Activated T-cell treated with anti-CD3 and anti-CD28 coated beads, Interleukin-2, amount 50 U/mL, for 24 hours (primary cell): ENCODE measurements at places on chromosomes 4 and X.

DNA sequence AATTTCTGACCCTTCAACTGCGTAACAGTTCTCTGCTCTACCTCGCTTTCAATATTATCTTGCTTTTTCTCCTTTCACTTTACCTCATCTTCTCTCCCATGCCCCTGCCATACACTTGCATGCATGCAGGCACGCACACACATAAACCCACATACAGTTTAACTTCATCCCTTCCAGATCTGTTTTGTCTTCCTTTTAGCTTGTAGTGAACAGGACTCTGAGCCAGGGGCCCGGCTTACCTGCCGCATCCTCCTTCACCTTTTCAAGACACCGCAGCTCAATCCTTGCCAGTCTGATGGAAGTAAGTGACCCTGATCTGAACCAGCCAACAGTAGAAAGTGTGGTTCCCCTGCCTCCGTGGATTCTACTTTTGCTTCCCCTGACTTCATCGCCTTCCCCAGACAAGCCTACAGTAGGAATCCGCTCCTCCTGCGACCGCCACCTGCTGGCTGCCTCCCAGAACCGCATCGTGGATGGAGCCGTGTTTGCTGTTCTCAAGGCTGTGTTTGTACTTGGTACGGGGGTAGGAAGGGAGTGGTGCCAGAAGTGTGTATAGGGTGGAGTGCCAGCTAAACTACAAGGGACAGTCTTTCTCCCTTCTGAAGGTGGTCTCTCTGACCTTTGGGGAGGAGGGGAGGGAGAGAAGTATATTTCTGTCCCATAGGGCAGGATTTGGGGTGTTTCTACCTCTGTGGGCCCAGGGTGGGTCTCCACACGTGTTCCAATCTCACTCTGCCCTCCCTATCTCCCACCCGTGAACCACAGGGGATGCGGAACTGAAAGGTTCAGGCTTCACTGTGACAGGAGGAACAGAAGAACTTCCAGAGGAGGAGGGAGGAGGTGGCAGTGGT lies 10.7 kb downstream of the MED12 start:
- DNase-seq: peak; percentile 86

DNA sequence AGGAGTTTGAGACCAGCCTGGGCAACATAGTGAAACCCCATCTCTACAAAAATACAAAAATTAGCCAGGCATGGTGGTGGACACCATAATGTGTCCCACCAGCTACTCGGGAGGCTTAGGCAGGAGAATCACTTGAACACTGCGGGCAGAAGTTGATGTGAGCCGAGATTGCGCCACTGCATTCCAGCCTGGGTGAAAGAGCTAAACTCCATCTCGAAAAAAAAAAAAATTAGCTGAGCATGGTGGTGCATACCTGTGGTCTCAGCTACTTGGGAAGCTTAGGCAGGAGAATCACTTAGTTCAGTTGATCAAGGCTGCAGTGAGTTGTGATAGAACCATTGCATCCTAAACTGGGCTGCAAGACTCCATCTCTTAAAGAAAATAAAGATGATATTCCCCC lies 91.2 kb downstream of the PLS3 start:
- DNase-seq: no peak

DNA sequence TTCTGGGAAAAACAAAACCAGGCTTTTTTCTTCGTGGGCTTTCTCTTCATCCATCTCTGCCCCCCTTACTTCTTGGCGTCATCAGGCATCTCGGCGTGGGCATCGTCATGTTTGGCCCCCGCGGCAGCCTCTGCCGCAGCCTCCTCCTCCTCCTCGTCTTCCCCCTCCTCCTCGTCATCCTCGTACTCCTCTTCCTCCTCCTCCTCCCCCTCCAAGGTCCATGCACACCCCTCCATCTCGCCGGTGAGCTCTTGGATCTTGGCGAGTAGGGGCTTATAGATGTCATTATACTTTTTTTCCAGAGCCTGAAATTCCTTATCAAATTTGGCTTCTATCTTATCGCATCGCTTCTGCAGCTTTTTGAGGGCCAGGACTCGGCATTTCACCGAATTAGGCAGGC lies 488 bp downstream of the NAP1L5 start:
- DNase-seq: peak; percentile 38

GRCh38 chrX:36528661-36529060 lies 479.5 kb upstream of the FAM47C start:
- no peak for DNase-seq

DNA sequence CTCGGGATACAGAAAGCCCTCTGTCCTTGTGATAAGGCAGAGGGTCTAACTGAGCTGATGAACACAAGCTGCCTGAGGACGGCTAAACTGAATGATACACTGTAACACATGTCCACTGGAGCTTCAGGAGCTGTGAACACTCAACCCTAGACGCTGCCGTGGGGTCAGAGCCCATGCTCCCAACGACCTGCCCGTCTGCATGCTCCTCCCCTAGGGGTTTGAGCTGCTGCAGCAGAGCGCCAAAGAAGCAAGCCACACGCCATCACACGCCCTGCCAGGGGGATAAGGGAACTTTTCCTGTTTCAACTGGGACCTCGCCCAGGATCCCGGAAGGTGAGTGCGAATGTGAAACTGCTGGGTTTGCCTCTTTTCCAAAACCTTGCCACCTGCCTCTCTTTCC lies 361.8 kb downstream of the FAT4 start:
- no peak for DNase-seq

GRCh38 chr4:39616651-39617050 lies 22.0 kb downstream of the SMIM14 start:
- DNase-seq: no peak

- DNase-seq: peak; percentile 69
Measured at GRCh38 chrX:9465380-9466123, 694 bp downstream of the TBL1X start.

DNA sequence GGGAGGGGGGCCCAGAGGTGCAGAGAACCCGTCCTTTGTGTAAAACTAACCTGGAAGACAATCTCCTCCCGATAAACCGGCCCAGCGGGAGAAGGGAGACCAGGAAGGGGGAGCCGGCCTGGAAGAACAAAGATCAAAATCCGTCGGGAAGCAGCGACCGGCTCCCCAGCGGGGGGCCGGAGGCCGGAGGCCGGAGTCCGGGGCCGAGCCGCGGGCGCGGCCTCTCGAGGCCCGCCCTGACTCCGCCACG lies 552 bp downstream of the ZDHHC9 start:
- no peak for DNase-seq

DNA sequence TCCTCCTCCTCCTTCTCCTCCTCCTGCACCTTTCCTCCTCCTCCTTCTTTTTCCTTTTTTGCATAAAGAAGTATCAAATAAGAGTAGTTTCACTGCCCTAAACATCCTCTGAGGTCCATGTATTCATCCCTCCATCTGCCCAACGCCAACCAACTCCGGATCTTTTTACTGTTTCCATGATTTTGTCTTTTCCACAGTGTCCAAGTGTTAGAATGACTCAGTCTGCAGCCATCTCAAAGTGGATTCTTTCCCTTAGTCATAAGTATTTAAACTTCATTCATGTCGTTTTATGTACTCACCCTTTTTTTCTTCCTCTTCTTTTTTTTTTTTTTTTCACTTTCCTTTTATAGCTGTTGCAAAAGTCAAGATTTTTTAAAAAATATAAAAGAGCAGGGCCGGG lies 12.9 kb downstream of the CSF2RA start:
- DNase-seq: no peak

GRCh38 chr4:13202701-13203100 lies 281.4 kb downstream of the RAB28 start:
- DNase-seq: no peak

- DNase-seq: no peak
Measured at GRCh38 chrX:100931218-100931924, 2.7 kb upstream of the XKRX start.

DNA sequence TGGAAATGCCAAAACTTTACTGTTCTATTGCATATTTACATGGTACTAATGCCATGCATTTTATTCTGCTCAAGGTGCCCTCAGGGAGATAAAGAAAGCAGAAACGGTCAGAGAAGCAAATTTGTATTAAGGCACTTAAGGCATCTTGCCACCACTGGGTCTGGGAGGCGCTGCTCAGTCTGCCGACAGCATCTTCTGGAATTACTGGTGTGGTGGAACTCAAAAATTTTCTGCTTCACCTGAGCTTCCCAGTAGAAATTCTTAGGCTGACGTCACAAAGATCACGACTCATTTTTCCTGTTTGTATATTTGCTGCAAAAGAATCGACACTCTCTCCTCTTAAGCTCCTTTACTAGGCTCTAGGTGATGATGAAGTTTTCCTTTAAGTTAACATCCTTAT lies 3.0 kb downstream of the RASSF6 start:
- no peak for DNase-seq

- DNase-seq: no peak
Measured at GRCh38 chrX:115553171-115553570, 7.8 kb upstream of the PLS3 start.

GRCh38 chr4:183533698-183534097 lies 28.8 kb downstream of the ING2 start:
- no peak for DNase-seq

GRCh38 chr4:76784237-76784636 lies 113.7 kb downstream of the SOWAHB start:
- DNase-seq: no peak

DNA sequence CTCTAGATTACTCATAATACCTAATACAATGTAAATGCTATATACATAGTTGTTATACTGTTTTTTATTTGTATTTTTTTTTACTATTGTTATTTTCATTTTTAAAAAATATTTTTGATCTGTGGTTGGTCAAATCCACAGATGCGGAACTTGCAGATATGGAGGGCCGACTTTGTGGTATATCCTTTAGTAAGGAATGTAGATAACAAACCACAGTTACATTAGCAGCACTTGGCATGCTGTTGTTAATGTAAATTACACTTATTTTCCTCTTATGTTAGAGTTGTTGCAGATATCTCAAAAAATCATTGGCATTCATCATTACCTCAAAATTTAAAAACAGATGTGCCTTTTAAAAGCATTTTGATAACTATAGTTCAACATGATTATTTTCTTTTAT lies 151.0 kb downstream of the TMEM164 start:
- no peak for DNase-seq

DNA sequence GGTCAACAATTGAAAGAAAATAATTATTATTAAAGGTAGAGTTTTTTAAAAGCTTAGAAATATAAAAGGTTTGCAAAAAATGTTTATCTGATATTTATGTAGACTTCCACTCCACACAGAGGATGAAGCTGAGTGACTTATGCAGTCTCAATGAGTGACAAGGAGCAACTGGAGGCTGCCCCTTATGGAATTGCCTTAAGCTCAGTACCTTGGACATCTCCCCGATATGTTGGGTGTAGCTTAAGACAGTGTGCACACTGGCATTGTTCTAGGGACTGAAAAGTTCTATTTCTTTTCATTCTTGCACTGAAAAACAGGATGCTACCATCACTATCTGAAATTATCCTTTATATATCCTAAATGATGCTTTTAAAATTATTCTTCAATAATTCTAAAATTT lies 292.1 kb downstream of the PRDM5 start:
- no peak for DNase-seq

GRCh38 chr4:162865102-162865501 lies 301.6 kb downstream of the NAF1 start:
- DNase-seq: no peak

DNA sequence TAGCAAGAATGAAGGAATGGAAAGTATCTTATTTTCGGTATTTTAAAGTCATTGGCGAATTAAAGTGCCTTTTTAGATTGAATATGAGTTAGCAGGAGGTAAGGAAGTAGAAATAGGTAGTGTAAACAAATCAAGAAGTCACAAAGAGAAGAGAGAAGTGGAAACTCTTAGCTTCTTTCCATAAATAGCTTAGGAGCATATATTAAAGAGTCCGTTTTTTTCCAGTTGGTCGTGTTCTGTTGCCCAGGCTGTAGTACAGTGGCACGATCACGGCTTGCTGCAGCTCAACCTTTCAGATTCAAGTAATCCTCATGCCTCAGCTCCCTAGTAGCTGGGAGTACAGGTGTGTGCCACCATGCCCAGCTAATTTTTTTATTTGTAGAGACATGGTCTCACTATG lies 56.4 kb downstream of the UBE2K start:
- DNase-seq: no peak

DNA sequence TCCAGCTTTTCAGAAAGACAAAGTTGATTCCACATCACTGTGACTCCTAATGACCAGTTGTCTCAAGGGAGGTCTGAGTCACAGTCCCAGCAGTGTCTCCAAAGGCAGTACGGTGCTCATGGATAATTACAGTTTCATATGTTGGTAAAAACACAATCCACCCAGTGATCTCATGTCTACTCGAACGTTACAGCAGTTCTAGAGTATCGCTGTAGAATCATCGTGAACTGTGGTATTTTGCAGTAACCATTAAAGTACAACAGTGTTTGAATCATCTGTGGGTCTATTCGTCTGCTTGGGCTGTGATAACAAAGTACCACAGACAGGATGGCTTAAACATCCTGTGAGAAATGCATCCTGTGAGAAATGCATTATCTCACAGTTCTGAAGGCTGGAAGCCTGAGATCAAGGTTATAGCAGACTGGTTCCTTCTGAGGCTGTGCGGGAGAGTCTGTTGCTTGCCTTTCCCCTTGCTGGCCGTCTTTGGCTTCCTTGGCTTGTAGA lies 121.1 kb upstream of the SORBS2 start:
- DNase-seq: no peak

DNA sequence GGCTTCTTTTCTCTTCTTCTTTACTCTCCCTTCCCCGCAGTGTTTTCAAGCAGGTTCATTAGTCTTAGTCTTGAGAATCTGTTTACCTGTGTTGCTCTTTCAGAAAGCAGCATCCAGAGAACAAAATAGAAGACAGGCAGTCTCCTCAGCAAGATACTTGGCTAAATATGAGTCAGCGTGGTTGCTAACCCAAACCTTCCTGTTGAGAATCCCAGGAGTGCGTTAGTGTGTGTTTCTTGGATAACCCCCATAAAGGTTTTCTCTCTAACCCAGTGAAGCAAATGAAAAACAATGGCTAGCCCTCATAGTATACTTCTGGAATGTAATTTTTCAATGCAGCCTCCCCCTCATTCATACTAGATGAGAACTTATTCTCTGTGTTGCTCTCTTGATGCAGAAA lies 41.1 kb downstream of the BMPR1B start:
- no peak for DNase-seq

DNA sequence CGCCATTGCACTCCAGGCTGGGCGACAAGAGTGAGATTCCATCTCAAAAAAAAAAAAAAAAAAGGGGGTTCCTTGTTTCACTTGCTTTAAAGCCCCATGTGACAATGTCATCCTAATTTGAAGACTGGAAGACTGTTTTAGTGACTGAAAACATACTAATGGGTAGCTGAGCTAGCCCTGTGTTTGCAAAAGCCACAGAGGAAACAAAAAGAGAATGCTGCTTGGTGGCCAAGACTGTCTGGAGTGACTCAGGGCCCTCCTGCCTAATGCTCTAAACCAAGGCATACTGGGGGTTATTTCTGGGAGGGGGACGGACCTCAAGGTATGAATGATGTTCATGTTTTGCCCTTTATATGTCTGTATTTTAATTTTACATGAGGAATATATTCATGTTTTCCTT lies 16.0 kb downstream of the HPSE start:
- no peak for DNase-seq

DNA sequence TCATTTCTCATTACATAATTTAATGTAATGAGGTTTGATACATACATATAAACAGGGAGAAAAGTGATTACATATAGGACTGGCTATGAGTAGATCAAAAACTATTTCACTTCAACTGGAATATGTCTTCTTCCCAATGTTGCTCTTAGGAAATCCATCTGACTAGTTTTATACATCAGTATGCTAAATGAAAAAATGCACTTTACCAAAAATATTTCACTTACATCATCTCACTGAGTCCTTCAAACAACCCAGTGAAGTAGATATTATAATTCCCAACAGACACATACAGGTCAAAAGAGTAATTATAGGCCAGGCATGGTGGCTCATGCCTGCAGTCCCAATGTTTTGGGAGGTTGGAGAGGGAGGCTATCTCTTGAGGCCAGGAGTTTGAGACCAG lies 215.9 kb downstream of the MID1 start:
- DNase-seq: no peak
